CD4-positive, alpha-beta T cell treated with Interleukin-15 for 4 hours (primary cell): ENCODE measurements at places on chromosomes 7 and 10.

DNA sequence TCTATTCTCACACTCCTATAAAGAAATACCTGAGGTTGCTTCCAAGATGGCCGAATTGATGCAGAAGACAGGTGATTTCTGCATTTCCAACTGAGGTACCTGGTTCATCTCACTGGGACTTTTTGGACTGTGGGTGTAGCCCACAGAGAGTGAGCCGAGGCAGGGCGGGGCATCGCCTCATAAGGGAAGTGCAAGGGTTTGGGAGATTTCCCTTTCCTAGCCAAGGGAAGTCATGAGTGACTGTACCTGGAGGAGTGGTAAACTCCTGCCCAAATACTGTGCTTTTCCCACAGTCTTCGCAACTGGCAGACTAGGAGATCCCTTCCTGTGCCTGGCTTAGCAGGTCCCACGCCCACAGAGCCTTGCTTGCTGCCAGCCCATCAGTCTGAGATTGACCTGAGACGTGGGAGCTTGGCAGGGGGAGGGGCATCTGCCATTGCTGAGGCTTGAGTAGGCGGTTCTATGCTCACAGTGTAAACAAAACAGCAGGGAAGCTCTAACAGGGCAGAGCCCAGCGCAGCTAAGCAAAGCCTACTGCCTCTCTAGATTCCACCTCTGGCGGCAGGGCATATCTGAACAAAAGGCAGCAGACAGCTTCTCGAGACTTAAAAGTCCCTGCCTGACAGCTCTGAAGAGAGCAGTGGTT is 152.2 kb downstream of the ARL4A start:
- DNase-seq: no peak

- no peak for DNase-seq
These were observed 4.8 kb downstream of the GRIFIN start for GRCh38 chr7:2471396-2471795.

GRCh38 chr10:78771260-78771659 is 297.5 kb upstream of the ZMIZ1 start:
- DNase-seq: no peak

- peak; percentile 62 for DNase-seq
These were observed 77.9 kb downstream of the KIAA1549 start for GRCh38 chr7:138903186-138903820.

DNA sequence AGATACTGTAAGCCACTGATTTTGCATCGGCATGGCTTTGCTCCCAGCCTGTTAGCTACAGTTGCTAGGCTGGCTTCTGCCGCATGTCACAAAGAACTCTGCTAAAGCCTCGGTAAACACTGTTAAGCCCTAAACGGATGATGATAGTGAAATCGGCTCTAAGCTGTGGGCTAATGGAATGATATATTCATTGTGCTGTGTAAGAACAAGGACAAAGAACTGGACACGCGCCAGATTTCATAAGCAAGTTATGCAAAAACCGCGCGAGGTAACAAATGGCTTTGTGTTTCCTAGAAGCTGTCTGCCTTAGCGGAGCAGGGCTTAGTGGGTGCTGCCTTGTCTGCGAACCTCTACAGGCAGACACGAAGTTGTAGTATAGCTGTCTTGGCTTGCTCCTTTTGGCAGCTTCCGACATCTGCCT is 331.3 kb upstream of the COBL start:
- DNase-seq: no peak

DNA sequence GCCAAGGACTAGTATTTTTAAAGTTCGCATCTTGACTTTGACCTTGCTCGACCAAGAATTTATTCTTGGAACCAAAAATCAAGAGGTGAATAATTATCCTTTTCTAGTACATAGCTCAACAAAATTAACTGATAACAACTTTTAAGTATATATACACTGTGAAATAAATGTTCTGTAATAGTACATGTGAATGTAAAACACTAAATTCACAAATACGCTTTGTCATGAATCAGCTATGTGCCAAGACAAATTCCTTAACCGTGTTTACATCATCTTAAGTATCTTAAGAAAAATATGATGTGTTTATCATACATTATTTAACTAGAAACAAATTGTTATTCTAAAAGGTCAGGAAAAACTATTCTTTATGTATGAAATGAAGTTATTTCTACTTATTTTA is 83.3 kb downstream of the CUL2 start:
- no peak for DNase-seq

DNA sequence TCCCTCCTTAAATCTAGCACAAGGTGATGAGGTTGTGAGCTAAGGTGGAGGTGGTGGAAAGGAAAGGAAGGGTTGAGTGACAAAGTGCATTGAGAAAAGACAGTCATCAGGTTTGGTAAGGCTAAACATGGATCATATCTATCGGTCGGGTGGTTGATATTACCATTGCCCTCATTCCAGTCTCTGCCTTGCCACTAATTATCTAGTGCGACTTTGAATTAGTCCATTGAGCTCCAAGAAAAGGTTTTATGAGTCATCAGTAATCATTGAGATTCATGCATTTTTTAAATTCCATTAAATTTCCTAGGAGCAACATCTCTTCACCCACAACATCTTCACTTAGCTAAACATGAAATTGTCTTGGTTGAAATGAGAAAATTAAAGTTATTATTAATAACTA is 68.9 kb upstream of the FRMD4A start:
- no peak for DNase-seq

DNA sequence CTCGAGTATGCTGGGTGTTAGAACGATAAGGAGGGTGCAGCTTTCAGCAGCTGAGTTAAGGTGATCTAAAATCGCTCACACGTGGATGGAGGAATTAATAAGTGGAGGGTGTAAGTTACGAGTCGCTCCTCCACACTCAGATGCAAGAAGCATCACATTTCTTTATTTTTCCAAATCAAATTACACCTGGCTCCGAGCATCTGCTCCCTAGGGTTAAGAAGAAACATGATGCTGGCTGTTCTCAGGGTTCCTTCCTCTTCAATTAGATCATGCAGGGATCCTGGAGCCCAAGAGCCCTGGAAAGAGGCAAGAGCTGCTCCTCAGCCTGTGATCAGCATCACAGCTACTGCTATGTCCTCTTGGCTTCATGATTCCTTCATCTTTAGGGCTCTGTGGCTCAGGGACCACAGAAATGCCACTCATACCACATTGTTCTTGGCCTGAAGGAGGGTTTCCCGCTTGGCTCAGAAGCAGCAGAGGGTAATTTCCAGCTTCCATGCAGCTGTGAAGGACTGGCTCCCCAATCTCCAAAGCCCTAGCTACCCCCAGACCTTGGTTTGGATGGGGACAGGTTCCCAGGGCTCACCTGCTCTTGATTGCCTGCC is 235.9 kb upstream of the ZNF32 start:
- no peak for DNase-seq

DNA sequence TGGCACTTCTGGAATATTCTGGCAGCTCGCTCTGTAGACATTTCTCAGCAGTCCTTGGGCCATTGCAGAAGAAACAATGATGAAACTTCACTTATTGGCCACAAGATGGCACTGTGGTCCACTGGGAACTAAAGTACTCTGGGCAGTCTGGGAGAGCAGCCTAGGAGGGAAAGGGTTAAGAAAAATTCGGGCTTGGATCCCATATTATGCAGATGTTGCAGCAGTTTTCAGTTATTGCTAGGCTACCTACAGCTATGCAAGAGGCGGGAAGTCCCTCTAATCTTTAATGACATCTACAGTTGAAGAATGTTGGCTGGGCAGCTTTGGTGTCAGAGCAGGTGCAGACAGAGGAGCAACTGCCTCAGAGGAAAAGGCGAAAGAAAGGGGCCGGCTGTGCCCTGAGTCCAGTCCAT is 201.7 kb upstream of the PRSS58 start:
- DNase-seq: peak; percentile 44

- no peak for DNase-seq
These were observed 463.6 kb downstream of the ZWINT start for GRCh38 chr10:55897490-55897921.

DNA sequence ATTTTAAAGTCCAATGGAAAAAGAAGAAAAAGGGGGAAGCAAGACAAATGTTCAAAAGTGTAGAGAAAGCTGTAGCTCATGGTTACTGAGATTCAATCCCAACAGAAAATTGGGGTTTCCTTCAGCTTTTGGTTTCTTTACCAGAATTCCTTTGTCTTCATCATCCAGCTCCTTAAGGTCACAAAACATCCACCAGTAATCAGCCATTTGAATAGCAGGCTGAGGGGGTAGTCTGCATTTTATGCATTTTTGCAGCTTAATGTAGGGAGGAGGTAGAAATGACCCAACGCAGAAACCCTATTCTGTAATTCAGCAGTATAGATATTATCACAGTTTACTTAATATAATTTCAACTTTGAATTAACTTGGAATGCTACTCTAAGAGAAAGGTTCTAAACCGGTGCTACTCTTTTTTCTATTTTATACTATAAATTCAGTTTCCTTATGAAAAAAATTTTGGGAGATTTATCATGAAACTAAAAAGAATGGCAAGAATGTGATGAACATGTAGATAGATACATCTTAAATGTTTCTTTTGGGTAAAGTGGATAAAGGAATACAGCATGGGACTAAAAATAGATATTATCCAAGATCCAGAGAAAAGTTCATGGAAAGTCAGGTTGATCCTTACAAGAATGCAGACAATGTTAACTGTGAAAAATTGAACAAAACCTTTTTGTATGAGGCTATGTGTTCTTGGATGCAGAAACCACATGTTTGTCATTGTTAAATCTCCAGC is 596.9 kb downstream of the PHTF2 start:
- no peak for DNase-seq

DNA sequence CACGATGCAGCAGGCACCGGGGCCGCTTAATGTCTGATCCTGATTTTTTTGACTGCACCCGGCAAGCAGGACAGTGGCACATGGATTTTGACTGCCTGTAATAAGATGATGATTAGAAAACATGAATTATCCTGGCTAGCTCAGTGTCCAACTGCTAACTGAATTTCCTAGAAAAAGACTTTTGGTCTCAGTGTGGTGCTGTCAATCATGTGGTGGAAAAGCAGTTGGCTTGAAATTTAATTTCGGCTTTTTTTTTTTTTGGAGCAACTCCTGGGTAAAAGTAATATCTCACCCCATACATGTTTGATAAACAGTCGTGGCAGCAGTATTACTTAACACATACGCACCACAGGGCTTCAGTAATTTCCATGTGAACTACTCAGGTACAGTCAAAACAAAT is 227.7 kb downstream of the FANK1 start:
- DNase-seq: no peak

DNA sequence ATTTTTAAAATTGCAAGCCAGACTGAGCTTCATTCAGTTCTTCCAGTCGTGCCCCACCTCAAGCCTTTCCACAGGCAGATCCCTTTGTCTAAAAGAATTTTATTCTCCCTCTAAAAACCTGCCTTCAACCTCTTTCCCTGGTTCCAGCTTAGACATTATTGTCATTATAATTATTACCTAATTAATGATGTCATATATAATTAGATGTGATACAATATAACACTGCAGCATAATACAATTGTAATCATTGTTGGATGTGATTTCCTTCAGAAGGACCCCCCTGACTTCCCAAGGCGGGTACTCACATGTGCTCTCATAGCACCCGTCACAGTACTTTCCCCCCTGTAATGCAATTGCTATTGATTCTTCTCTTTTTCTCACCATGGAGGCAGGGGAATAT is 88.6 kb downstream of the GPAM start:
- DNase-seq: no peak

GRCh38 chr7:22452142-22452959 is 47.6 kb downstream of the STEAP1B start:
- peak; percentile 6 for DNase-seq

GRCh38 chr7:148182264-148182663 is 408.3 kb upstream of the C7orf33 start:
- DNase-seq: no peak

DNA sequence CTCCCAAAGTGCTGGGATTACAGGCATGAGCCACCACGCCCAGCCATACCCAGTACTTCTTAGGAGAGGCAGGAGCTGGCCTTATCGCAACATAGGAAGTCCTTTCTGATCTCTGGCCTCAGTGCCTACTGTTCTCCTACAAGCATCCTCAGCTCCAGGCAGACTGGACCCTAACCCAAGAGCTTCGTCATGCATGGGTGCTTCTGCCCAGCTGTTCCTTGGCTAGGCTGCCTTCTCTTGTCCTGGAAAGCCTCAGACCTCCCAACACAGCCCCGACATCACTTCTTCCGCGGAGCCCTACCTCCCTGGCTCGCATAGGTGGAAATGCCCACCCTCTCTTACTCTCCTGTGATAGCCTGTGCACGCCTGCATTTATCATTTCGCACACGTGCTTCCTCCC is 15.8 kb downstream of the BCL7B start:
- no peak for DNase-seq

DNA sequence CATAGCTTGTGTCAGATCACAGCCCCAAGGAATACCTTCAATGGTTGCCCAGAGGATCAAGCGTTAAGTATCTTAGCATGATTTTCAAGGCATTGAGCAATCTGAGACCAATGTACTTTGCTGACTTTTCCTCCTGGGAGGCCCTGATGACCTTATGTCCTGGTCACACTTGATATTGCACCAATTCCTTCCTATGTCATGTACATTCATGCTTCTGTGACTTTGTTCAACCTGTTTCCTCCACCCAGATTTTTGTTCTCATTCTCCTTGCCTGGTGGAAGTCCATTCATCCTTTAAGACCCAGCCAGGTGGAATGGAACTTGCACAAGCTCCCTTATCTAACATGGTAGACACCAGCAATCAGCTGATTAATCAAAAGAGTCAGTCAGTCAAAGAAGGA is 160.8 kb downstream of the PFKFB3 start:
- DNase-seq: no peak

- DNase-seq: no peak
These were observed 530.6 kb downstream of the ANKRD7 start for GRCh38 chr7:118755067-118755625.

- DNase-seq: no peak
These were observed 712.1 kb downstream of the PARD3 start for GRCh38 chr10:34102893-34103506.
